ENCODE measurements at places on chromosomes 4 and X.
A peak's percentile ranks its signal among the peaks of the same experiment; 100 is the strongest.

- no peak for DNase-seq
These were observed 9.4 kb downstream of the FAM53A start for GRCh38 chr4:1674682-1675081.

DNA sequence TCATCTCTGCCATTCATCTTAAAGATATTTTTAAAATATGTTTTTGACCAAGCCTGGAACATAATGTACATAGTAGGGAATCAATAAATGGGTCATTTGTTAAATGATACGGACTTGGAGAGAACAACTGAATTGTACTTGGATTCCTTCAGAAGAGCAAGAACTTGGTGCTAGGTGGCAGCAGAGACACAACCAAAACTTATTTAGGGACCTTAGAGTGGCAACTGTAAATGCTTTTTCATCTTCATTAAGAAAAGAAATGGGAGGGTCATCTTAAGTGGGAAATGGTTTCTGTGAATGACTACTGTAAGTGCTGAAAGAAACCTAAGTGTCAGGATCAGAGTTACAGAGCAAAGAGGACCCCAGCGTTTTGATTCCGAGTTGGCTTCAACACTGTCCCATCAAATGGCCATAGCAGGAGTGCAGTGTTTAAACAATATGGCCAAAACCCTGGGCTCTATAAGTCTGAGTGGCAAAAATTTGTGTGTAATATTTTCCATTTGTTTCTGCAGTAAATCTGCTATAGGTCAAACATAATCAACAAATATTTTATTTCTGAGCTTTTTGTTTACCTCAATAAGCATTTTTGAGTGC is 213.6 kb downstream of the PALLD start:
- DNase-seq, result peak; percentile 61

DNA sequence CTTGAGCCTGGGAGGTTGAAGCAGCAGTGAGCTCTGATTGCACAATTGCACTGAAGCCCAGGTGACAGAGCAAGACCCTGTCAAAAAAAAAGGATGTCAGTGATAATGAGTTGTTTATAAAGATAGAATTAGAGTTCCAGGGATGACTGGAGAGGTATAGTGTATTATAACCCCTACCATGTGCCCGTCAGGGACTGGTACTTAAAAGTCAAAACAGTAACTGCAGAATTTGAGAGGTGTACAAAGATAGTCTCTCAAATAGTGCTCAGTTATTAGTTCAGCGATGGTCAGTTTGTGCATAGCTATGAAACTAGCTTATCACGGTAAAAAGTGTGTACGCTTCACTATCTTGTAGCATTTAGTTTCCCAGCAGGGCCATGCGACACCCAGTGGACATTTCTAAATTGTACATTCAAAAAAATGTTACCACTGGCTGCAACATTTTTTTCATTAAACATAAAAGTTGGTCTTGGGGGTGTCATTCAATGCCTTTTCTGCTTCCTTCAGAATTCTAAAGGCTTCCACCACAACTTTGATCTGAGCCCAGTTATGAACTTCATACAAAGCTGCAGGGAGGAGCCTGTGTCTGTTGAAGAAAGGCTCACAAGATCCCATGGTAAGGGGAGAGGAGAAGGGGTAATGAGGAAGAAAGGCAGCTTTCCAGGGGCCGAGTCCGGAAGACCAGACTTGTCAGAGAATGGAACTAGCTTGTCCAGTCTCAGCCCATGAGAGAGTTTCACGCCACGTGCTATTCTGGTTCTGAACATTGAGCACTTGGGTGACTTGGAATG is 9.2 kb upstream of the GYG2 start:
- peak; percentile 56 for DNase-seq

DNA sequence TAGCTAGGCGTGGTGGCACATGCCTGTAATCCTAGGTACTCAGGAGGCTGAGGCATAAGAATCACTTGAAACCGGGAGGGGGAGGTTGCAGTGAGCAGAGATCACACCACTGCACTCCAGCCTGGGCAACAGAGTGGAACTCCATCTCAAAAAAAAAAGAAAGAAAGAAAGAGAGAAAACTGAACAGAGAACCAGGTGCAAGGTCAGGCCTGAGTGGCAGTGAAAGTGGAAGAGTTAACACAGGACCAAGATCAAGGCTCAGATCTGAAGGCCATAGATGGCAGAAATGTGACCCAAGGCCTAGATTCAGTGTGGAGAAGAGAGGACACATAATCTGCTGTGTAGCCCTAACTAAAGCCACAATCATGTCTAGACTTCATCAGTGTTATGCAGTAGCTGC is 4.9 kb upstream of the ZNF630 start:
- no peak for DNase-seq

GRCh38 chr4:176549161-176549865 is 229.5 kb downstream of the SPCS3 start:
- no peak for DNase-seq

- no peak for DNase-seq
These were observed 79.1 kb downstream of the ZFX start for GRCh38 chrX:24228596-24228995.

- DNase-seq, result no peak
These were observed 315.0 kb downstream of the AFF2 start for GRCh38 chrX:148815218-148815961.

GRCh38 chr4:80006935-80007744 is 65.9 kb downstream of the ANTXR2 start:
- peak; percentile 66 for DNase-seq

DNA sequence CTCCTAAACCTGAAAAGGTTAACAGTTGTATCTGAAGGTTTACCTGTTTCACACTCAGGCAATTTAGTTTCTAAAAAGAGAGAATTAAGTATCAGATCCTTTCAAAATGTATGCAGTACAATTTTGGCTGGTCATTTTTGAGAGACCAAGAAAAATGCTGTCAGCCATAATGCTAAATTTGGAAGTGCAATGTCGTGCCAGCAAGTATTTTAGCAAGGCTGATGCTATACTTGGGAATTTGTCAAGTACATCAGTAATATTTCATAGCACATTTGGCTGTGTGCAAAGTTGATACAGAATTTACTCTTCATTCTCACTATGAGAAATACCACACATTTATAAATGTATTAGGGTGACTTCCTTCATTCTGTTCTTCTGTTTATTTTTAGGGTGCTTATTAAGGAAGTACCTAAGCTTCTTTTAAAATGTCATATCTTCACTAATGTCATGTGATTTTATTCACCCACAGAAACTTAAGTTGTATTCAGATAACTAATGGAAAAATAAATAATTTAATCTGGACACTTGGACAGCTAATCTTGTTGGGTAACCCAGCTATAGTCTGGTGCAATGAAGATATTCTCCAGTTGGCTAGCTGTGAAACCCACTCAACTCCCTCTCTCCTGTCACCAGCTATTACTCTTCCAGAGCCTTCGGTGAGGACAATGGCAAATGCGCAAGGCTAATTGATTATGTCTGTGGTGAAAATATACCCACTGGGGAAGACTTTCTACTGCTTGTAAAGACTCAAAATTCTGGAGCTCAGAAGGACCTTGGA is 84.2 kb upstream of the TLL1 start:
- DNase-seq, result no peak

- peak; percentile 57 for DNase-seq
These were observed 2.4 kb downstream of the ZNF275 start for GRCh38 chrX:153336121-153336894.

GRCh38 chrX:103635436-103635835 is 6.7 kb downstream of the TCEAL1 start:
- DNase-seq, result no peak

DNA sequence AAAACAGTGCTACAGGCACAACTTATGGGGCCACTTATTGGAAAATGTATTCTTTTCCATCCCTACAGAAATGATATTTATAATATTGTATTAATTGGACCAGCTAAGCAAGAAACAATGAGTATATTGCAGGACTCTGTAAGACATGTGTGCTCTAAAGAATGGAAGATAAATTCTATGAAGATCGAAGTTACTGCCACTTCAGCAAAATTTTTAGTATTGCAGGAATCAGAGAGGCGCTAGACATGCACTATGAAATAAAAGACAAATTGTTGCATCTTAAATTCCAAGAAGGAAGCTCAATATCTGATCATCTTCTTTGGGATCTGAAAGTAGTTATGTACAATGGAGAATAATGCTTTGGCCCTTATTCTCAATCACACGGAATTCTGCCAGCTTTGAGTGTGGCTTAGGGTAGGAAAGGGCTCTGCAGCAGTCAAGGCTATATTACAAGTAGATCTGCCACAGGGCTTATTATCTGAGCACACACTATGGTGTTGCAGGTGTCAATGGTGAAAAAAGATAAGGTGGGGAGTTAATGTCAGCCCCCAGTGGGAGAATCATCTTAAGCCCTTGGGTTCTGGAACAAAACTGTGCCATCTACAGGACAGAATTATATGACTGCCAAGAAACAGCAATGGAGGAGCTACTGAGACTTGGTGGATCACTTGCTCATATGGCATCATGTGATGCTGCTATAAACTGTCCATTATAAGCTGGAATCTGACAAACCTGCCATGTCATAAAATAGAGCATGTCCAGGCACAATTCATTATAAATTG is 334.0 kb upstream of the NDST3 start:
- no peak for DNase-seq

DNA sequence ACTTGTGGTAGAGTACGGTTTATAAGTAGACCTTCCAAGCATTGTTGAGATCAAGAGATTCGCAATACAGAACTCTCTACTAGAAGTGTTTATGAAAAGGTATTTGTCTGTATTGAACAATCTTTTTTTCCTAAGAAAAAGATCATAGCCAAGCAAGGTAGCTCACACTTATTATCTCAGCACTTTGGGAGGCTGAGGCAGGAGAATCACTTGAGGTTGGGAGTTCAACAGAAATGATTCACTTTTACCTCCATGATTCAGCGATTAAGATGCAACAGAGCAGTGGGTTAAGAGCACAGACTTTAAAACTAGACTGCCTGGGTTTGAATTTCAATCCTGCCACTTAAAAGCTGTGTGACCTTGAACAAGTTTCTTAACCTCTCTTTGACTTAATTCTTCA is 74.3 kb downstream of the TMEM156 start:
- DNase-seq, result no peak

GRCh38 chrX:154025230-154025629 is 5.5 kb upstream of the IRAK1 start:
- DNase-seq, result no peak

All from activated CD4-positive, alpha-beta T cell treated with anti-CD3 and anti-CD28 coated beads, Interleukin-2, amount 10 ng/mL, durations not matched to agents 24 days and 14 days (primary cell).